Calu3 (cell line): ENCODE measurements at places on chromosomes 7 and 10.

GRCh38 chr7:81600608-81601007, 169.2 kb downstream of the HGF start:
- DNase-seq, result no peak

DNA sequence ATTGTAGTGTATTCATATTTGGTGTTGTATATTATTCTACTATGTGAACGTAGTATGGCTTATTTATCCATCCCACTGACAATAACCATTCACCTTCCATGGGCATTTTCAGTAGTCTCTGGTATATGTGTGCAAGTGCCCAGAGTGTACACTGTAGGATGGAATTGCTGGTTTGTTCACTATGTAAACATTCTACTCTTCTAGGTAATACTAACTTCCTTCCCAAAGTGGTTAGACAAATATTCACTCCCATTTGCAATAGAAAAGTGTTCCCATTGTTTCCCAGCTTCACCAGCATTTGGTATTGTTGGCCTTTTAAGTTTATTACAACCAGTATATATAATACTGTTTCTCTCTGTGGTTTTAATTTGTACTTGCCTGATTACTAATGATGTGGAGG, 153.7 kb downstream of the C7orf25 start:
- DNase-seq, result no peak

DNA sequence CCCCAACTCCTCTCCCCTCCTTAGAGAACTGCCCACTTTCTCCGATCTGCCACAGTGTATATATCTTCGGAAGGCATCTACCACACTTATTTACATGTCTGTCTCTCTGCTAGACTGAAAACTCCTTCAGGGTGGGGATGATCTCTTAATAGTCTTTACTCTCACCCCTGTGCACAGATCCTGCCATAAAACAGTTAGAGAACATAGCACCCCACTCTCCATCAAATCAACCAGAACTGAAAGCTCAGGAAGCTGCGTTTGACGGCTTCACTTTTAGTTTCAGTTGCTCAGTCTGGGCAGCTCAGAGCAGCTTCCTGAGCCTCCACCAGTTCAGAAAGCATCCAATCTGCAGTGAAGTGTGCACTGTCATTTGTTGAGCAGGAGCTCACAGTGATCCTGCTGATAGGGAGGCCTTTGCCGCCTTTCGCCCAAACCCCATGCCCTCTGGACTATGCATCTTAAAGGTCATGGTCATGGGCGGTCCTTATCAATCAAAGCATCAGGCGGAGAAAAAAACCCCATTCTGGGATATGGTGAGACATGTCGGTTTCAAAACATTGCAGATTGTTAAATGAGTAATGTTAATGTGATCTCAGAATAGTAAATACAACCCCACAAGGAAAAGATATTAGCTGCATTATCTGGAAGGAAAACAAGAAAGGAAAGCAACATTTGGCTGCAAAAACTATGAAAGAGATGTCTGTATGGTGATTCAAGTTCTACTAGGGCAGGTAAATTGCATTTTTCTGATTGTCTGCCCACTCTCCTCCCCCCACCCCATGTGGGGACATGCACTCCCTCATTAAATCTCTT, 167.1 kb upstream of the ADO start:
- DNase-seq, result peak; percentile 3

DNA sequence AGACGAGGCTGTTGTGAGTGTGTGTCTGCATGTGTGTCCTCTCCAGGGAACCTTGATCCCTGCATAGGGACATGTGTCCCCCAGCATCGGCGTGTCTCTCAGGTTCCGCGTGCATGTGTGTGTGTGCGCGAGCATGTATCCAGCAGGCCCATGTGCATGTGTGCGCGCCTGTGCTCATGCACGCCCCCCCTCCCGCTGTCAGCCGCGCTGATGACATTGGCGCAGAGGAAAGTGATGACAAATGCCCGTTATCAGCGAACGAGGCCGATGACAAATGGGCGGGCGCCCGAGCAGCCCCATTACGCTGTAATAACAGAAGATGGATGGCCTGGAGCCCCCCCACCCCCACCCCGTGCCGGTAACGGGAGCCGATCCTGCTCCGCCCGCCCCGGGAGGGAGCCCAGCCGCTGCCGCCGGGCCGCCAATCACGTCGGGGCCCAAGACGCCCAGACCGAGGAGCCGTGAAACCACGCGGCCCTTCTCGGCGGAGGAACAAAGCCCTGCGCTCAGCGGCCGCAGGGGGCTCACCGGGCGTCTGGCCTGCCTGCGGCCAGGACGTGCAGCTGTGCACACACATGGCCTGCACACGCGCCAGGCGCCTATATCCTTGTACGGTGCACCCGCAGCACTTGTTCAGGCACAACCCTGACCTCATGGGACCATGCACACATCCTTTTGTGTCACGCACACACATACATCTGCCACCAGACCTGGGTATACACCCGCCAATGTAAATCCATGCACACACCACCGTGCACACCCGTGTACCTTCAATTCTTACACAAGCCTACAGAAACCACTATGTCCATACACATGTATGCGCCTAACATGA, 21.5 kb downstream of the POLL start:
- no peak for DNase-seq

- DNase-seq, result no peak
Measured at GRCh38 chr7:151429560-151430331, 10.2 kb downstream of the CRYGN start.

DNA sequence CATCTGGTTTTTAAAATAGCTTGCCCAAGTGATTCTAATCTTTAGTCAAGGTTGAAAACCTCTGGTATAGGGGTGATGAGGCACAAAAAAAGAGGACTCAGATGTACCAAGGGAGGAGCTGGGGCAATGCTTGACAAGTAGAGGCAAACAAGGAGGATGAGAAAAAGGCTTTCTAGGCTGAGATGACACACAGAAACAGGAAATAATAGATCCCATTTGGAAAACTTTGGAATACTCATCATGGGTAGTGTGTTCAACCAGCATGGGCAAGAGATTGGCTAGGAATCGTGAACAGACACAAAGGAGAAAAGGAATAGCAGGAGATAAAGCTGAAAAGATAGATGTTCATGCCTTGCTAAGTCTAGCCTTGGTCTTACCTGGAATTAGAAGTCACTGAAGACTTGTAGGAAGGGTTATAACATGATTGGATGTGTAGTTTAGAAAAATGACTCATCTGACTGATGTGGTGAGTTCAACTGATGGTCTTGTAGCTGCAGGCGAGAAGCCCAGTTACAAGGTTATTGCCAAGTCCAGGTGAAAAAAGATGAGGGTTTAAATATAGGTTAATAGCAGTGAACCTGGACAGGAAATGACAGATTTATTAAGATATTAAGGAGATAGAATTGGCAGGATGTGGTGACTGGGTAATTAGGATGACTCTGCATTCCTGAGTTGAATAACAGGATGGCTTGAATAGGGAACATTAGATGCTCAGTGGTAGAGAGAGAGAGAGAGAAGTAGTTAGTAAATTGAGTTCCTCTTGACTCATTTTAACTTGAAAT, 214.0 kb upstream of the LRGUK start:
- no peak for DNase-seq

DNA sequence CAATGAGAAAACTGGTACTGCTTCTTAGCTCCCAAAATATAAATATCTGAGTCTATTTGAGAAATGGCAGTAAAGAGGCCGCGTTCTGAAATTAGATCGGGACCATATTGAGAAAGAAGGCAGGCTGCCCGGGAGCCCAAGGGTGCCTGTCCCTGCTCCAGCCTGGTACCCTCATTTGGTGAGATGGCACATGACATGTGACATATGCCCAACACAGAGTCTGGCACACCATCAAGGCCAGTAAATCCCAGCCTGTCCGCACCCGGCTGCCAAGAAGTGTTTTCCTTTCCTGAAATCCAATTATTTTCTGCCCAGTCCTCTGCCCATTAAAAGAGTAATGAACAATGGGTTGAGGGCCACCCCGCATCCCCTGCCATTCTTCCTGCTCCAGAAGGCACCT, 66.4 kb downstream of the CDH23 start:
- DNase-seq, result no peak

GRCh38 chr7:148916186-148916585, 32.1 kb upstream of the EZH2 start:
- DNase-seq, result no peak

DNA sequence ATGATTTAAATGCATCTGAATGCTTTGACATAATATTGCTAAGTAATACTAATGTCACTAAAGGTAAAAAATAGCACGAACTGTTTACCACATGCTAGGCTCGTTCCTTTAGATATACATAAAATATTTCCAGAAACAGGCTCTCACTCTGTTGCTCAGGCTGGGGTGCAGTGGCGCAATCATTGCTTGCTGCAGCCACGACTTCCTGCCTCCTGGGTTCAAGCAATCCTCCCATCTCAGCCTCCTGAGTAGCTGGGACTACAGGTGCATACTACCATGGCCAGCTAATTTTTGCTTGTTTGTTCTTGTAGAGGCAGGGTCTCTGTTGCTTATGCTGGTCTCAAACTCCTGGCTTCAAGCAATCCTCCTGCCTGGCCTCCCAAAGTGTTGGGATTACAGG, 183.3 kb downstream of the SGMS1 start:
- no peak for DNase-seq

GRCh38 chr10:103276896-103277712, at the start of gene INA:
TSS of gene INA (plus strand) at chr10:103277138. CDS start at chr10:103277212, 74 bp downstream.
- DNase-seq, result peak; percentile 20

GRCh38 chr10:103481974-103482531, 3.0 kb upstream of the CALHM3 start:
- DNase-seq, result peak; percentile 36

GRCh38 chr7:80770675-80771081, 132.2 kb downstream of the CD36 start:
- no peak for DNase-seq

GRCh38 chr10:585502-585901, 104.0 kb downstream of the DIP2C start:
- DNase-seq, result no peak

GRCh38 chr10:91758303-91759146, 39.7 kb upstream of the TNKS2 start:
- no peak for DNase-seq

GRCh38 chr10:3203016-3203811, 30.6 kb upstream of the PITRM1 start:
- no peak for DNase-seq

DNA sequence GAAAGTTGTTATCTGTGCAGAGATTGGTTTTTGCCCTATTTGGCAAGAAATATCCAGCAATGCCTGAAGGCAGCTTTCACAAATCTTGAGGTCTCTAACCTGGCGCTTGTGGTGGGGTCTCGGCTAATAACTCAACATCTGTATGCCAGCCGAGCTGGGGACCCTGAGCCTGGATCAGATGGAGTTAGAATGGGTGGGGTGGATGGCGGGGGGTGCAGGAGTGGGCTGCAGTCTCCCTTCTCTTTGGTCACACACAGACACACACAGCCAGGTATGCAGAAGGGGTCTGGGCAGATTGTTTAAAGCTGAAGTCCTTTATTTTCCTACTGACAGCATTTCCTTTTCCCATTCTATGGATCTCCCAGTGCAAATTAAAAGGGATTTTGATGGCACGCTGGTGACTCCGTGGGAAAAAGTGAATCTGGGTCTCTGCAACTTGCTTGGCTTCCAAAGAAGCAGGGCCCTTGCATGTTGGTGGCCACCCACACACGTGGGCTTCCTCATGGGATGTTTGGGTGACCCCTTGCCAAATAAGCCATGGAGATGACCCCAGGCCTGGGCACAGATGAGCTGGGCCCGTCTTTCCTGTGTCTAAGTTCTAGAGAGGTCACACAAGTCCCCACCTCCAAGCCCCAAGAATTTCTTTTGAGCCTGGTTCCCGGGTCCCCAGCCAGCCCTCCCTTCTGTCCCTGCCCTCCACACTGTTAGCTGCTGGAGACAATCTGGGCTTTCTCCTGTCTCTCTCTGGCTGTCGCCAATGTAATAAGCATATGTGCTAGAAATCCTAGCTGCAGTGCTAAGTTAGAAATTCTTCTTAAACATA, 39.9 kb upstream of the EMX2 start:
- DNase-seq, result no peak

- no peak for DNase-seq
Measured at GRCh38 chr7:158286210-158286609, 301.4 kb downstream of the PTPRN2 start.

- DNase-seq, result no peak
Measured at GRCh38 chr10:86663046-86663345, 5.3 kb upstream of the LDB3 start.

GRCh38 chr10:7082967-7083366, 327.9 kb downstream of the SFMBT2 start:
- DNase-seq, result no peak

DNA sequence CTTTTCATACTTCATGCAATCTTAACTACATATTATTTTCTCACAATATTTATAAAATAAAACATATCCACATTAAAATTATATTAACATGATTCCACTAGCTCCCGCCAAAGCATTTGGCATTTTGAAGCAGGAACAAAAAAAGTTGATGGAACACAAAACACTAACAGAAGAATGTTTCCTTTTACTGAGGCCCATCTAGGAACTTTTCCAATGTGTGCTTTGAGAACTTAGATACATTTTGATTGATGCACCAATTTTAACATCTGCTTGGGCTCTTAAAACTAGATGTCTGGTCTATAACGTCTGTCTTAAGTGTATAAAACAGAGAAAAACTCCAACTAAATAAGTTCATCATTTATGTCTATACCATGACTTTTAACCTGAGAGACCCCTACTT, 1214.8 kb downstream of the SORCS1 start:
- DNase-seq, result no peak

- no peak for DNase-seq
Measured at GRCh38 chr10:26815500-26815899, 45.3 kb downstream of the ABI1 start.
